ENCODE measurements at places on chromosomes 11 and 22.

DNA sequence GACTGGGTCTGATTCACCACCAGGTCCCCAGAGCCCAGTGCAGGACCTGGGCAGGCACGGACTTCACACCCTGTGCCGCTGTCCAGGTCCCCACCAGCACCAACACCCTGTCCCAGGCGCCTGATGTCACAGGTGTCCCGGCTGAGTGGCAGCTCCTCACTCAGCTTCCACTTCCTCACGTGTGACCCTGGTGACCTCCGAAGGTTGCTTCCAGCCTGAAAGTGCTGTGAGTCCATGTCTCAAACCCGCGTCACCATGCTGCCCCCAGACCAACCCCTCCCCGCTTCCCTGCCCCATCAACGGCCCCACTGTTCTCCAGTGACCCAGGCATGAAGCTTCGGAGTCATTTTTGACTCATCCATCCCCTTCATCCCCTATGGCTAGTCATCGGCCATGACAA is 25.7 kb upstream of the PICK1 start:
- peaks cover 15% of the 10 kb centered on the region for H3K4me1 ChIP-seq
- H3K27ac ChIP-seq = no peak overlapping the region
- DNase-seq = no peak
- no peaks in the 10 kb centered on the region for H3K27me3 ChIP-seq
- H3K36me3 ChIP-seq = no peaks in the 10 kb centered on the region

- no peak for DNase-seq
- peak overlapping the region; percentile 39 for H3K4me3 ChIP-seq
- no peak overlapping the region for H3K27ac ChIP-seq
- no peaks in the 10 kb centered on the region for H3K36me3 ChIP-seq
Observed at GRCh38 chr11:1705126-1706052, 8.4 kb downstream of the KRTAP5-6 start.

DNA sequence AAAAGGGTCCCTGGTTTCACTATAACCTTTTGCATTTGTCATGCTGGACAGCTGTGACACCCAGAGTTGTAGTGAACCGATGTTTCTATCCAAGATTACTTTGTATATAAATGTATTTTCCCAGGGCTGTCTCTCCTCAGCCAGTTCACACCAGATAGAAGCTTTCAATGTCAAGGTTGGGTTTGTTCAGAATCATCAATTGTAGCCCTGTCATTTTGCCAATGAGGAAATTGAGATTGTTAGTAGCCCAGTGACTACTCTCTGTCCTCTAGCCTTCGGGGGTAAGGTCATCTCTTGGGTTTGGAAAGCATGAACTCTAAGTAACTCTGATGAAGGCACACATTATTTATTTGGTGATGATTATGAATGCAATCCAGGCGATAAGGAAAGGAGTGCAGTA is 165.6 kb downstream of the DBX1 start:
- peaks cover 42% of the 10 kb centered on the region for H3K36me3 ChIP-seq
- no peak for DNase-seq
- H3K27me3 ChIP-seq = no peaks in the 10 kb centered on the region
- no peak overlapping the region for H3K27ac ChIP-seq
- peaks cover 5% of the 10 kb centered on the region for H3K4me1 ChIP-seq

GRCh38 chr11:115659061-115659963 is 155.1 kb upstream of the CADM1 start:
- no peaks in the 10 kb centered on the region for H3K4me1 ChIP-seq
- no peaks in the 10 kb centered on the region for H3K27me3 ChIP-seq
- no peak overlapping the region for H3K27ac ChIP-seq
- no peaks in the 10 kb centered on the region for H3K36me3 ChIP-seq
- H3K4me3 ChIP-seq = peak overlapping the region; percentile 62

- H3K27ac ChIP-seq = no peak overlapping the region
- no peak overlapping the region for H3K4me3 ChIP-seq
- H3K27me3 ChIP-seq = no peaks in the 10 kb centered on the region
Observed at GRCh38 chr11:117933475-117933874, 4.3 kb upstream of the TMPRSS13 start.

GRCh38 chr22:45903355-45904135 is 73.4 kb downstream of the WNT7B start:
- H3K4me3 ChIP-seq = peak overlapping the region; percentile 64
- H3K36me3 ChIP-seq = no peaks in the 10 kb centered on the region
- no peaks in the 10 kb centered on the region for H3K27me3 ChIP-seq
- no peak overlapping the region for H3K27ac ChIP-seq

DNA sequence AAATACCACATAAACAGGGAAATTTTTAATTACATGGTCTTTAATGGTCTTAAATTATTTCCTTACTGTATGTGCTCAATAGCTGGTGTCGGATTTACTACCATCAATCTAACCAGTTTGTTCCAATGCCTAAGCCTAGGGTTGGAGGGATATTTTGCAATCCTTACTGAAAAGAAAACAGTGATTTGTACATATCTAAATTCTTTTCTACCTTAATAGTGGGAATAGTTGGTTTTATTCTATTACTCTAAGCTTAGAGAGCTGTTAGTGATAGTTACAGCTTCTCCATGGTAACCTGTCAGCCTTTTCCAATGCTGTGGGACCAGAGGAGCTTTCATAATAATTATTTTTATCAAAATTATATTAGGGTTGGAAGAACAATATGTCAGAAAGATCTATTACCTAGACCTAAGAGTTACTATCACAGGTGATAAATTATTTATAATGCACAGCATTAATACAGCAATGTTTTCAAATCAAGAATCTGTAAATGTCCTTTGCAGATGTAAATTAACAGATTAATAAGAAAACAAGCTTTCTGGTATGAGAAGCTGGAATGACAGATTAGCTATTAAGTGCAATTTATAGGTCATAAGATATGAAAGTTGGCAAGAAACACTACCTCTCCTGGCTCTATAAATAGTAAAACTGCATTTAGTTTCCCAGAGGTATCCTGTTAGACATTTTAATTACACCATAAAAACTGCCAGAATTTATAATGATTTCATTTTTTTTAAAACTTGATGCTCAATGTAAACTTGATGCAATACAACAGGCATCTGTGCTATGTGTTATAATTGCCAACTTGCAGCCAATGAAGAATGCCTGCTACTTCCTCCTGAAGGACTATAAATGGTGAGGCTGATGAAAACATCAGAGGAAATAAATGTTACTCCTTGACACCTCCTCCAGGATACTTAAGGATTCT is 262.0 kb upstream of the PITPNB start:
- no peak overlapping the region for H3K4me3 ChIP-seq
- no peak overlapping the region for H3K27ac ChIP-seq
- H3K27me3 ChIP-seq = no peaks in the 10 kb centered on the region
- no peak for DNase-seq

GRCh38 chr11:122791411-122791810 is 46.9 kb upstream of the CRTAM start:
- no peak overlapping the region for H3K4me3 ChIP-seq
- no peak overlapping the region for H3K27ac ChIP-seq
- H3K36me3 ChIP-seq = no peaks in the 10 kb centered on the region
- H3K27me3 ChIP-seq = no peaks in the 10 kb centered on the region
- no peaks in the 10 kb centered on the region for H3K4me1 ChIP-seq
- DNase-seq = no peak

GRCh38 chr11:112516261-112516660 is 255.6 kb upstream of the PLET1 start:
- H3K4me3 ChIP-seq = no peak overlapping the region
- H3K27ac ChIP-seq = no peak overlapping the region
- H3K4me1 ChIP-seq = no peaks in the 10 kb centered on the region
- no peak for DNase-seq
- H3K36me3 ChIP-seq = no peaks in the 10 kb centered on the region
- H3K27me3 ChIP-seq = no peaks in the 10 kb centered on the region

DNA sequence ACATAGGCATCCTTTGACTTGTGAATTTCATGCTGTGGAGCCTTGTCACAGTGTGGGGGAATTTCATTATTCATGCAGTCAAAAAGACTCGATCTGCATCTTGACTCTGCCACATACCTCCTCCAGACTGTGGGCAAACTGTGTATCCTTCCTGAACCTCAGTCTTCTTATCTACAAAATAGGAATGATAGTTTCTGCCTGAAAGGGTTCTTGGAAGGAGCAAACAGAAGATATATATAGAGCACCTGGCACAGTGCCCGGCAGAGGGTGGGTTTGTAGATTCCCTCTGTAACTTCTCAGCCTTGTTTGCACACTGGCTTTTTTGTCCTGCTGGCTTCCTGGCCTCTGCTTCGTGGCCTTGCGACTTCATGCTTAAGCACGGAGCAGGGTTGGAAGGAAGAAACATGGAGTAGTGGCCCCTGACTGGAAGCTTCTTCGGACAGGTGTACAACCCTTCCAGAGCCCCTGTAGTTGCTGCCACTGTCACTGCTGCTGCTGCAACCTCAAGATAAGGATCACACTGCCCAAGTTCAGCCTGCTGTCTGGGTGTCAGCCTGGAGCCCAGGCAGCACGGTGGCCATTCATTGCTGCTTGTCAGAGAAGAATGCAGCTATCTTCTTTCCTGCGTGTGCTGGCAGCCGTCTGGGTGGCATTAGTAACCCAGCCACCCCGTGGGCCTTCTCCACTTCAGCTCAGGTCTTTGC is 106.4 kb downstream of the MICAL2 start:
- H3K4me1 ChIP-seq = peaks cover 31% of the 10 kb centered on the region
- peaks cover 63% of the 10 kb centered on the region for H3K36me3 ChIP-seq
- H3K27ac ChIP-seq = peak overlapping the region; percentile 86
- H3K27me3 ChIP-seq = no peaks in the 10 kb centered on the region

GRCh38 chr11:128412847-128413791 is 174.2 kb downstream of the ETS1 start:
- no peak for DNase-seq
- no peak overlapping the region for H3K27ac ChIP-seq
- H3K36me3 ChIP-seq = no peaks in the 10 kb centered on the region
